GM12864 (cell line): ENCODE measurements at places on chromosomes 6 and 20.

GRCh38 chr20:12207875-12208274 lies 290.2 kb downstream of the BTBD3 start:
- no peak for DNase-seq

GRCh38 chr6:151993364-151993763 lies 185.9 kb downstream of the ESR1 start:
- DNase-seq: no peak

GRCh38 chr6:136517002-136517401 lies 33.2 kb downstream of the MAP7 start:
- no peak for DNase-seq

- no peak for DNase-seq
Measured at GRCh38 chr6:23851522-23851921, 274.5 kb upstream of the NRSN1 start.

- DNase-seq: no peak
Measured at GRCh38 chr6:98639089-98639635, 195.2 kb upstream of the POU3F2 start.

GRCh38 chr6:139230391-139230840 lies 61.4 kb downstream of the TXLNB start:
- no peak for DNase-seq
